ENCODE measurements at places on chromosomes 2 and 18.

DNA sequence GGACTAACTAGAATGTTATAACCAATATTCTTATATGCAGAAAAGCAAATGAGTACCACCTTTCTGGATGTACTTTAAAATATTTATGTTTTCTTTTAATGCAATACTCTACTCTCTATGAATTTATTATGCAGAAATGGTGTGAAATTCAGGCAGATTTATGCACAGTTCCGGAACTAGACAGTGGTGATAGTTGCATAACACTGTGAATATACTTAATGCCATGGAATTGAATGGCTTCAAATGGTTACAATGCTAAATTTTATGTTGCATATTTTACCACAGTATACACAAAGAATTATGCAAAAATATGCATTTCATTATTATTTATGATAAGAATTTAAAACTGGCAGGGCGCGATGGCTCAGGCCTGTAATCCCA is 287.8 kb upstream of the FN1 start:
- DNase-seq = no peak

GRCh38 chr18:53946594-53946993 is 277.9 kb downstream of the MBD2 start:
- DNase-seq = peak; percentile 2

- no peak for DNase-seq
Observed at GRCh38 chr18:49970319-49970718, 157.0 kb upstream of the ACAA2 start.

DNA sequence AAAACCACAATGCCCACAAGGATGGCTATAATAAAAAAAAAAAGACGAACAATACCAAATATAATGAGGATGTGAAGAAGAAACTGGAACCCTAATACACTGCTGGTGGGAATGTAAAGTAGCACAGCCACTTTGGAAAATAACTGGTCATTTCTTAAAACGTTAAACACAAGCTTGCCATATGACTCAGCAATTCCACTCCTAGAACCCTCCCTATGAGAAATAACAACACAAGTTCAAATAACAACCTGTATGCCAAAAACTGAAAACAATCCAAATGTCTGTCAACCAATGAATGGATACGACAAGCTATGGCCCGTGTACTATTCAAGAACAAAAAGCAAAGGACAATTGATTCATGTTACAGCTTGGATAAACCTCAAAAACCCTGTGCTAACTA is 7.0 kb upstream of the ALPK2 start:
- DNase-seq = peak; percentile 80

- DNase-seq = peak; percentile 93
Observed at GRCh38 chr2:237171396-237171795, 85.7 kb downstream of the COPS8 start.

Measured in stromal cell of bone marrow (primary cell).